Midbrain (tissue), 1 donor: ENCODE measurements at places on chromosomes 2 and 18.

DNA sequence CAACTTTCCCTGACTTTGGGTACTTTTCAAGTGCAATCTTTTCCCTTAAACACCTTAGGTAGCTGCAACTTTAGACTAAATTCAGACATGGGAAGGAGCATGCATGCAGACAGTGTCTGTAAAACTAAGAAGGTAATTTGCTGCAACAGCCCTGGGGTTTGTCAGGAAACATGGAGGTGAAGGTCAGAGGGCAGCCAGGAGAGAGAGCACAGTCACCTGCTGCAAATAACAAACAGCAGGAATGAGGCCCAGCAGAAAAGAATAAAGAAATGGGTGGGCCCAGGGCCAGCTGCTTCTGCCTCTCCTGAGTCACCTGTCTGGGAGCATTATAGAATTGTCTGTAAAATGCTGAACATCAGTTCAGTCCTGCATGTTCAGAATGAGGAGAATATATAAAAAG is 35.2 kb downstream of the MTHFD2 start:
- DNase-seq = no peak

DNA sequence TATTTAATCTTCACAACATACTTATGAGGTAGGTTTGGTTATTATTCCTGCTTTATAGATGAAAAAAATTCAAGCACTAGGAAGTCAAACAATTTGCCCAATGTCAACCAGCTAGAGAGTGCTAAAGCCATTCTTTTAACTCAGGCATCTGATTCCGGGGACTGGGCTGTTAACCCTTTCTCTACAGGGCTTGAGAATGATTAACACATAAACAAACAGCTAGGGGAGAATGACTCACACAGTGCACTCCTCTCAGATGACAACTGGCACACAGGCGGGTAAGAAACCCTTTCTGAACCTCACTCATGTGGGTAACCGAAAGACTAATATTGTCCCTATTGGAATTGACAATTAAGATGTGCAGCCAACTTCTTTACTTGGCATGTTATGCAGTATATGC is 86.3 kb upstream of the FSHR start:
- no peak for DNase-seq

DNA sequence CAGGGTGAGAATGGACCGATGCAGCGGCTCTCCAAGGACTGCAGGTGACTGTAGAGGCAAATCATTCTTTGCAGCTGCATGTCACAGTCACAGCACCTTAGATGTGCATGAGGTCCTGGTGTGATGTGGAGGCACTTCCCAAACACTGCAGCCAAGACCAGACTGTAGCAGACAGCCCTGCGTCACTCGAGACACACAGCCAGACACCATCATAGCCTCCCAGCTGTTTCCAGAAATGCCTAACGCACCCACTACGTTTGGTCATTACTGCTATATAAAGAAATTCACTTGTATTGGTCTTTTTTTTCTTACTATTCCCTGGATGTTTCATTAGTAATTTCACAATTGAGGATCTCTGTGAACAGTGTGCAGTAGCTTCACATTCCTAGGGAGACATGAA is 60.9 kb downstream of the SH3YL1 start:
- DNase-seq = no peak

- DNase-seq = no peak
Measured at GRCh38 chr2:95670167-95670566, 78.4 kb downstream of the TRIM43 start.

DNA sequence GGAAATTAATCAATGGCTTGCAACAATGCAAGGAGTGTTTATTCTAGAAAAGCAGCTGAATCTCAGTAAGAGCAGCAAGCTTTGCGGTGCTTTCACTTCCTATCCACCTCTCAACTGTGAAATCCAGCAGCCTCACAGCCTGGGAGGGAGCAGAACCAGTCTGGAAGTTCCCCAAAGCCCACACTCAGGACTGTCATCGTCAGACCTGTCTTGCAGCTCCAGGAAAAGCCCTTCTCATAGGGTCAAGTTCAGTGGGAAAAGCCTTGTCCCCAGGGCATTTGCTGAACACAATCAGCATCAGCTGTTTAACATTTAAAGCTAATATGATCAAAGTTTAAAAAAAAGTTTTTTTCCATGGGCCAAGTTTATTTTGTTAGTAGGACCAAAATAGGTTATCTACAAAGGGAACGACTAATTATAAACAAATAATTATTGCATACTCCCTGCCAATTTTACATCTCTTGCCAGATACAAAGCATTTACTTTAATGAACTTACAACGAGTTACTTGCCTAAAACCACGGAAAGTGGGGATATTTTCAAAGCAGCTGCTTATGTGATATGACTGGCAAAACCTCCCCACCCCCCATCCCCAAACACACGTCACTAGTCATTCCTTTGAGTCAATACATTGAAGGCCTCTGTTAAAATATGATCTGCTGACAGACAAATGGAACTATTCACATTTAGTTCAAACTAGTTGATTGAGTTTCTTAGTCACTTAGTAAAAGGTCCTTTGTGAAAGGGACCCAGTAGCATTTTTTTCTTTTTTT is 36.8 kb downstream of the PARD6G start:
- no peak for DNase-seq

DNA sequence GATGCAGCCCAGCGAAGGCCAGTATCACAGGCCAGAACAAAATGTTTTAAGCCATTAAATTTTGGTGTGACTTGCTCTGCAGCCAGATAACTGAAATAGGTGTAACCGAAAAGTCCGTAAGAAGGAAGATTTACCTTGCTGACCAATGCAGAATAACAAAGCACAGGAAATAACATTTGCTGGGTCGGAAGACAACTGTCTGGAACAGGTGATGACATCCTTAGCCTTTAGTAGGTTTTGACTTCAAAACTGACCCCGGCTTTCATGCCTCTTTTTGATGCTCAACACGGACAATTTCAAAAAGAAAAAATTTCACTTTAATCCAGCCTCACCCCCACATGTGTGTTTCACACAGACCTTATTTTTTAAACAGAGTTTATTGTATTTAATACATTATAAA is 93.7 kb downstream of the KCTD1 start:
- no peak for DNase-seq

DNA sequence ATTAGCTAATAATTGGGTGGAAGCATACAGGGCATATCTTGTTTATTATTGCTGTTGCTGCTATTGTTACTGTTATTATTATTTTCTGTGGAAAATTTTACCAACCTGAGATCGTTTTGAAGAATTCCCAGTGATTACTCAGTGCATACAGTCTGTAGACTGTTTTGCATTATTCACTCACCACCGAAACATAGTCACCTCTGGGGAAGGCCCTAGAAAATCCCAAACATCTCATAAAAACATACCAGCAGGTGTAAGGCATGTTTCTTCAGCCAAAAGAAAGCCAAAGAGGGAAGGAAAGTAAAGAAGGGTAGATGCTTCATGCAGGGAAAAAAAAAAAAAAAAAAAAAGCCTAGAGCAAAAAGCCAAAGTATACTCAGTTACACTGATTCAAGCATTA is 647.7 kb downstream of the BCL11A start:
- no peak for DNase-seq

DNA sequence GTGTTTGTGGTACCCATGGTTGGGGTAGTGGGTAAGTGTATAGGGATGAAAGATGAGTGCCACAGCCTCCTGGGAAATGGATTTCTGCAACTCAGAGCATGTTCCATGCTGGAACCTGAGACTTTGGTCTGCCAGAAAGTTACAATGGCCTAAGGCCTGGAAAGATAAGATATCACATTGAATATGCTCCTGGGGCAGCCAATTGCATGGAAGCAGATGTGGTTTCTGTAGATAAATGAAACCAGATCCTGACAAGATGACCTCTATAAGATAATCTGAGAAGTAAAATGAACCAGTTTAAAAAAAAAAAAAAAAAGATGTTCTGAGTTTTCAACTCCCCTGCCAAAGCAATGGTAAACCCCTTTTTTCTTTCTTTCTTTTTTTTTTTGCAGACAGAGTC is 91.4 kb upstream of the NCK2 start:
- no peak for DNase-seq

DNA sequence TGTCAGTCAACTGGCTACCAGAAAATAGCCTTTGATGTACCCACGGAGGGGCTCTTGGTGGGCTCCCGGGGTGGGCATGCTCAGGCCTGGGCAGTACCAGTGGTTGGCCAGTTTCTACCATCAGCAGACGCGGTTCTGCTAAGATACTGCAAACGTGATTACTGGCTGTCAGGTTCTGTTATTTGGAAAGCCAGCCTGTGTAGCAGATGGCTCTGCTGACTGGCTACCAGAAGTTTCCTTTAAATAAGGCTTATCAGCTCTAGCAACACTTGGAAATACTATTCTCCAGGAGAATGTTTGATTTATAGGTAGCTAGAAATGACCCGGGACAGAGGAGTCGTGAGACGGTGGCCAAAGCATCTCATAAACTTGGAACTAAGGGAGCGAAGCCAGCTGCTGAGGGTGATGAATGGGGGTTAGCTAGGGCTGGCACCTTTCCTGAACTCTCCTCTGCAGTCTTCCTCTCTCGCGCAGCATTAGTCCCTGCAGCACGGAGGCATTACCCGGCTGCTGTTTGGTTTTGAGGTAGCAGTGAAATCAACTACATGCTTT is 171.9 kb downstream of the AGAP1 start:
- DNase-seq = no peak

- DNase-seq = no peak
Measured at GRCh38 chr2:15940661-15941480, 521 bp downstream of the MYCN start.

DNA sequence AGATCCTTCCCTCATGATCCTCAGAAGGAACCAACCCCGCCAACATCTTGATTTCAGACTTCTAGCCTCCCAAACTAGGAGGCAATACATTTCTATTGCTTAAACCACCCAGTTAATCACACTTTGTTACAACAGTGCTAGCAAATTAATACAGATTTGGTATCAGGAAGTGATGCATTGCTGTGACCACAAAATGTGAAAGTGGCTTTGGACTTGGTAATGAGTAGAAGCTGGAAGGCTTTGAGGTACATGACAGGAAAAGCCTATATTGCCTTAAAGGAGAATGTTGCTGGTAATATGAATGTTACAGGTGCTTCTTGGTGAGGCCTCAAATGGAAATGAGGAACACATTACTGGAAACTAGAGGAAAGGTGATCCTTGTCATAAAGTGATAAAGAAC is 260.3 kb downstream of the SATB2 start:
- DNase-seq = no peak

DNA sequence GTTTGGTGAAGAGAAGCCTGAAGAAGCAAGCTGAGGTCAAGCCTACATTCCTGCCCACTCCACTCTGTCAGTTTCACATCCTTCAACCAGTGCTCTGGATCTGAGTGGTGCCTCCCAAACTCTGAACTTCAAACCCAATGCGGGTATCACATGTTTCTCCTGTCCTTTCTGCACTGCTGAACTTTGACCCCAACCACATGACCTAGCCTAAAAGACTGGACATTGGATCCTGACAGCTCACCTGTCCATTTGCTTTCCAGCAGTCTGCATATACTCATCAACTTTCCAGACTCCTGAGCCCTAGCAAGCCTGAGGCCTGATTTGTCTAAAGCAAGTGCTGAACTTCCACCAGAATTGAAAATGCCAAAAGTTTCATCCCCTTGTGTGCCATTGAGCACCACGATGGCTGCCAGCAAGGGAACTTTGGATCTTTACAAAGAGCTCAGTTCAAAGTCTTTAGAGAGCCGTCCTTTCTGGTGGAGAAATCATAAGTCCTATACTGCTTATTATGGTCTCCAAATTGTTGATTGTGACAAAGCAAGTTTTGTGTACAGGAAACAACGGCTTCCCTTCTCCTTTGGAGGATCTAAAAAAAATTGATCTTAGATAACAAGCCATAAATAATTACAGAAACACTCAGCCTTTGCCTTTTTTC is 37.6 kb upstream of the ITGA6 start:
- no peak for DNase-seq

- no peak for DNase-seq
Measured at GRCh38 chr2:179239838-179240237, 24.8 kb downstream of the SESTD1 start.

GRCh38 chr2:216392945-216393840 is 19.1 kb upstream of the SMARCAL1 start:
- no peak for DNase-seq

- peak; percentile 62 for DNase-seq
Measured at GRCh38 chr2:119659601-119660342, 19.2 kb upstream of the TMEM177 start.

DNA sequence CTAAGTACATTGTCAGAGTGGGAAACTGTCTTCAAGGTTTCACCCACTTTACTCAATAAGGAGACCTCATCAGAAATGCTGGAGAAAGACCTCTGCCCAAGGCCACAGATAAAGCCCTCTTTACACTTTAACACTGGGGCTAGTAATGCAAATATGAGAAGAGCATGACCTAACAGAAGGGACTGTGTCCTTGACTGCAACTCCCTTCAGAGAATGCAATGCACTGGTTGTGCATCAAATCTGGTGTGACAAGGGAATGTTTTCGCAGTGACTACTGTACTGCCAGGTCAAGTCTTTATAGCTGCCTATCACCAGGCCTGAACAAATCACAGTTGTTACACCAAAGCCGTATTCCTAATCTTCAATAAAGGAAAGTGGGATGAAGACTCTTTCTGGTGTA is 28.6 kb downstream of the CDH19 start:
- no peak for DNase-seq

DNA sequence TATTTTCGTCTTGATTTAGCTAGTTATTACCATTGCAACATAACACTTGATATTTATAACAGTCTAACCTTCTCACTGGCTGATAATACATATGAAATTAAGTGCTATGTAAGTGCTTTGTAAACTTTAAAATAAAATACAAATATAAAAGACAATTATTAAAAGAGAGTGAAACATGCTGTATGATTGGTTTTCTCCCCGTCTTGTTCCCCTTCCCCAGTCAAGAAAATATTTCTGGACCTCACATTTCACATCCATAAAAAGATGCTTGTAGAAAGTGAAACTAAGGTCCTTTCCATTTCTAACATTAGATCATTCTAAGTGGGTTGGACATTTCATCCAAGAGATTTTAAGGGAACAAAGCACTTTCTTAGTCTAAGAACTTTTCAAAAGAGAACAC is 310.2 kb upstream of the LRATD1 start:
- no peak for DNase-seq

- no peak for DNase-seq
Measured at GRCh38 chr18:66193394-66193793, 410.5 kb downstream of the CDH19 start.

DNA sequence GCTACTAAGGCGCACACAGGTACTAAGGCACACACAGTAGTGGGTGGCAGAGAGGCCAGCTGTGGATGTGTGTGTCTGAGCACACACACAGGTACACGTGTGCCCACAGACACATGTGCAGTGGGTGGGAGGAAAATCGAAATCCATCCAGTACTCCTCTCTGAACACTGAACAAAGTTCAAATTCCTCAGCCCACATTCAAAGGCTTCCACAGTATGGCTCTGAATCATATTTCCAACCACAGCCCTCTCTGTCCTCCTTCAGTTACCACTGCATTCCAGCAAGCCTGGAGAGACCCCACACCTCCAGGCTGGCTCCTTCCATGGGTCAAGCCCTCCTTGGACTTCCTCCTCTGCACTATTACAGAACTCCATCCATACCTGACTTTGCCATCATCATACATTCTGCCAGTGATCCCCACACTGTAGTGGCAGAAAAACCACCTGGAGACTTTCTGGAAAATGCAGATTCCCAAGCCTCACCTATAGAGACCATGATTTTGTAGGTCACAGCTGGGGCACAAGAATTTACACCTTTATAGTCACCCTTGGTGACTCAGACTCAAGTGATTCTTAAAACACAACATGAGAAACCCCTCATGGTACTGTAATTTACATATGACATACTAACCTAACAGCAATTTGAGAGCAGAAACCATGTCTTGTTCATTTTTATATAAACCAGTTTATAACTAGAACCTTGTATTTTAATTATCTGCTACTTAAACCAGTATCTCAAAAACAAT is 31.4 kb downstream of the EPG5 start:
- DNase-seq = no peak

GRCh38 chr2:79210274-79210917 is 50.8 kb upstream of the REG3A start:
- DNase-seq = no peak
